ENCODE measurements at places on chromosomes 3 and 15. TPM values are rescaled to one million over a fixed set of nuclear protein-coding genes. Genes with fewer than 3 reads are reported as not detected.

Gene AGBL1
- not detected for total RNA-seq

Gene CGNL1
- 8.3 TPM for total RNA-seq

Gene TLR9
- total RNA-seq, result not detected

GRCh38 chr3:15007681-15008141 is 57.4 kb downstream of the MRPS25 start:
- H3K27ac ChIP-seq, result no peak overlapping the region
- H3K36me3 ChIP-seq, result no peaks in the 10 kb centered on the region
- no peaks in the 10 kb centered on the region for H3K27me3 ChIP-seq
- peaks cover 11% of the 10 kb centered on the region for H3K4me1 ChIP-seq

DNA sequence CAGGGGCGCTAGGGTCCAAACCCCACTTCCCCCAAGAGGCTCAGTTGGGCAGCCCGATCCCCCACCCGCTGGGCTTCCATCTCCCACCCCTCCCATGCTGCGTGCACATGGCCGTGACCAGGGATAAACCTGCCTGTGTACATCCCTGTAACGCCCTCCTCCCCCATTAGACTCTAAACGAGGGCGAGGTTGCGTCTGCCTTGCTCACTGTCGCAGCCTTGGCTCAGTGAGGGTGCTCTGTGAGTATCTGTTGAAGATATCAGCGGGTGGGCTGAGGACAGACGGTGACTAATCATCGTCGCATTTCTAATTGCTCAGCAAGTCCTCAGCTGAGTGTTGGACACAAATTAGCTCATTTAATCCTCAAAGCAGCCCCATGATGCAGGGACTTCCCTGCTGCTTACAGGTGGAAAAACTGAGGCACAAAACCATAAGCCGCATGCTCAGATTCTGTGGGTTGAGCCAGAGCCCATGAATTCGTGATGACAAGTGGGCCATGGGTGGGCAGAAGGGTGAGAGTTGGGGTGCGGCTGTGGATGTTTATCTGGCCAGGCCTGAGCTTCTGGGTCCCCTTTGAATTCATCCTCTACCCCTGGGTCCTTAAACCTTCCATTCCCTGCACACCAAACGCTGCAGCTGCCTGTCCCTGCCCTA is 26.0 kb downstream of the FBLN2 start:
- no peaks in the 10 kb centered on the region for H3K27me3 ChIP-seq
- no peaks in the 10 kb centered on the region for H3K4me1 ChIP-seq
- DNase-seq, result no peak
- no peak overlapping the region for H3K27ac ChIP-seq
- H3K4me3 ChIP-seq, result no peak overlapping the region

Data from Caco-2 (cell line).